GF-D8 (cell line): ENCODE measurements at places on chromosomes 13 and 19.
A peak's percentile ranks its signal among the peaks of the same experiment; 100 is the strongest.

- peak; percentile 68 for DNase-seq
These were observed 10.6 kb upstream of the ADGRE1 start for GRCh38 chr19:6876748-6877147.

GRCh38 chr19:35351411-35352176, 3.9 kb downstream of the FFAR1 start:
- no peak for DNase-seq

DNA sequence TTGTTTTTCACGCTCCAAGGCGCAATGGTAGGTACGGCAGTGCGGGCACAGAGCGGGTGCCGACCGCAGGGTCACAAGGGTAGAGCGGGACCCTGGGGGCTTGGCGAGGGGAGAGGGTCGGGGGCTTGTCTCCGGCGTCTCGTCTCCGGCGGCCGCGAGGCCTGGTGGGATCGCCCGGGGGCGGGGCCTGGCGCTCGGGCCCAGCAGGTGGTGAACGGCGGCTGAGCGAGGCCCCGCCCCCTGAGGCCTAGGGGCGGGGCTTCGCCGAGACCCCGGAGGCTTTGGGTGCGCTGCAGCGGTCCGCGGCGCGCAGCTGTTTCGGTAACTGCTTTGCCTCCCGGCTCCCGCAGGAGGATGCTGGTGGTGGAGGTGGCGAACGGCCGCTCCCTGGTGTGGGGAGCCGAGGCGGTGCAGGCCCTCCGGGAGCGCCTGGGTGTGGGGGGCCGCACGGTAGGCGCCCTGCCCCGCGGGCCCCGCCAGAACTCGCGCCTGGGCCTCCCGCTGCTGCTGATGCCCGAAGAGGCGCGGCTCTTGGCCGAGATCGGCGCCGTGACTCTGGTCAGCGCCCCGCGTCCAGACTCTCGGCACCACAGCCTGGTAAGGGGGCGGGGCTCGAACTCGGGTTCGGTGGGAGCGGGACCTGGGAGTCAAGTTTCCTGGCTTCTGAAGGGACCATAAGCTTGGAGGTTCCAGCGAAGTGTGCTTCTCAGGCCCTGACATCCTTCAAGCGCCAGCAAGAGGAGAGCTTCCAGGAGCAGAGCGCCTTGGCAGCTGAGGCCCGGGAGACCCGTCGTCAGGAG, at the start of gene TSEN34:
Gene TSEN34, plus strand, starts transcription at position 298 of the 800 bp plus-strand sequence. Its CDS starts 57 bp downstream, at position 355.
- peak; percentile 78 for DNase-seq

- no peak for DNase-seq
These were observed 21.0 kb downstream of the RFX1 start for GRCh38 chr19:13984875-13985741.

DNA sequence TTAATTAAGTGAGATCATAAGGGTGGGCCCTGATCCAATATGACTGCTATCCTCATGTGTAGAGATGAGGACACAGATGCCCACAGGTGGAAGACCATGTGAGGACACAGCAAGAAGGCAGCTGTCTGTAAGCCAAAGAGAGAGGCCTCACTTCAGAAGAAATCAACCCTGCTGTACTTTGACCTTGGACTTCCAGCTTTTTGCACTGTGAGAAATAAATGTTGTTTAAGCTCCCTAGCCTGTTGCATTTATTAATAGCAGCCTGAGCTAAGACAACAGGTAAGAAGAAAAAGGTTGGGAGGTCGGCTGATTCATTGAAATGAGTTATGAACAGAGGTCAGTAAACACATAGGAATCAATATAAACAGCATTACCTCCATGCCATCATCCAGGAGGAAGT, 14.8 kb downstream of the PARP4 start:
- DNase-seq = no peak

GRCh38 chr13:45775401-45775963, 73.4 kb downstream of the CBY2 start:
- DNase-seq = no peak

DNA sequence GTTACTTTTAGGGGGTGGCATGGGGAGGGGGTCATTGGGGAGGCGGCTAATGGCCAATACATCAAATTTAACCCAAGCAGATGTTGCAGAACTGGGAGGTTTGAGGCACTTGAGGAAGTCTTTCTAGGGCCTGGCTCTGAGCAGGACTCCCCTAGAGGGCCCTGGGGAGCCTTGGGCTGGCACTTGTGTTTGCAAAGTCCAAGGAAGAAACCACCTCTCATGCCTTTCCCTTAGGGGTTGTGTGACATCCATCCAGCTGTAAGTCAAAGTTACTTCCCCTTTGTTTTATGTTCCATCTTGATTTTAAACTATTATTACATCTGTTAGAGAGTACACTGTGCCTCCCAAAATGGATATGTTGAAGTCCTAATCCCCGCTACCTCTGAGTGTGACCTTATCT, 159.9 kb downstream of the KATNAL1 start:
- DNase-seq = no peak
